ENCODE measurements at places on chromosomes 3 and 15.

DNA sequence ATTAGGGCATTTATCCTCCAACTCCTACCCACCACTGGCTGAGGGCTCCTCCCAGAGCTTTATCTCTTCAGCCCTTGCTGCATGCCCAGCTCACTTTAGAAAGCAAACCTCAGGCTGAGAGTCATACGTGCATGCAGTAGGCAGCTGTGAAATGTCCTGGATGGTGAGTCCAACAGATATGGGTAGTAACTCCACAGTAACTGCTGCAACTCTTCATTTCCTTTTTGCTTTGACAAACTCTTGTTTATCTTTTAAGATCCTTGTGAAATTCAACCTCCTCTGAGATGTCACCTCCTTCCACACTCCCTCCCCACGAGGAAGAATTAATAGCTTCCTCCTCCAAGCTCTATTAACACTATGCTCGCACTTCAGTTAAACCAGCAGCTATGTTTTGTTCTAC, 35.9 kb upstream of the CTNNB1 start:
- DNase-seq, result no peak

GRCh38 chr15:68209735-68210408, 4.7 kb upstream of the CALML4 start:
- DNase-seq, result no peak

- no peak for DNase-seq
Observed at GRCh38 chr3:119296727-119297122, 2.5 kb downstream of the ARHGAP31 start.

GRCh38 chr15:92157666-92158298, 235.9 kb upstream of the ST8SIA2 start:
- no peak for DNase-seq

DNA sequence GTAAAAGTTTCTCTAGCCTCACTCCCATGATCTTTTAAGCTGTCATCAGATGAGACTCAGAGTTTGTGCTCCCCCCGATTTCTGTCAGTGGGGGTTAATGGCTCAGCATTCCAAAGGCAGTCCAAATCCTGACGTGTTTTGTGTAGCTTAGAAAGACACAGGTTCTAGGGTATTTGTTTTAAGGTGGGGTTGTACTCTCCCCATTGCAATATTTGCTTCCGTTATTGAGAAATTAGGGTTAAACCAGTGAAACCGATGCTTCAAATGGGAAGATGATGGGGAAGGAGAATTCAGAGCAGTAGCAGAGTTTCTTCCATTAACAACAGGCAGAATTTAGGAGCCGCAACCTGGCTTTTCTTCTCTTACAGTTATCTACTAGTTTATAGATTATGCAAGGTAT, 3.4 kb downstream of the PIGB start:
- DNase-seq, result no peak

- DNase-seq, result no peak
Observed at GRCh38 chr15:62711691-62712454, 330.7 kb upstream of the TPM1 start.

DNA sequence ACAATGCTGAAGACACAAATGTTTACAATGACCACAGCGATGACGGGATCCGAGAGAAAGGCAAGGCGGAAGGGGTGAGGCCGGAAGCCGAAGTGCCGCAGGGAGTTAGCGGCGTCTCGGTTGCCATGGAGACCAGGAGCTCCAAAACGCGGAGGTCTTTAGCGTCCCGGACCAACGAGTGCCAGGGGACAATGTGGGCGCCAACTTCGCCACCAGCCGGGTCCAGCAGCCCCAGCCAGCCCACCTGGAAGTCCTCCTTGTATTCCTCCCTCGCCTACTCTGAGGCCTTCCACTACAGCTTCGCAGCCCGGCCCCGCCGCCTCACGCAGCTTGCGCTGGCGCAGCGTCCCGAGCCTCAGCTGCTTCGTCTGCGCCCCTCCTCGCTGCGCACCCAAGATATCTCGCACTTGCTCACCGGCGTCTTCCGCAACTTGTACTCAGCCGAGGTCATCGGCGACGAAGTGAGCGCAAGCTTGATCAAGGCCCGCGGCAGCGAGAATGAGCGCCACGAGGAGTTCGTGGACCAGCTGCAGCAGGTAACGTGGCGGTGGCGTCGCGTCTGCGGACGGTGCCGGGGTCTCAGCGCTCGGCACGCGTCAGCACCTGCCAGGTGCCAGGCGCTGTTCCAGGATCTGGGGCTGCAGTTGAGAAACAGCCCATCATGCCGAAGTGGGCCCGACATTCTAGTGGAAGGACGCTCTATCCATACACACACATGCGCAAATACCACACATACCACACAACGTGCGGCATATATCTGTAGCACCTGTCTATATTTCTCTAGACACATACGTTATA, at the start of gene DLEC1:
Gene DLEC1, plus strand, starts transcription at position 108 of the 798 bp plus-strand sequence. Its CDS starts 18 bp downstream, at position 126.
- peak; percentile 61 for DNase-seq

- no peak for DNase-seq
Observed at GRCh38 chr3:3772920-3773319, 26.3 kb upstream of the LRRN1 start.

GRCh38 chr15:51024735-51025453, 69.8 kb downstream of the TNFAIP8L3 start:
- DNase-seq, result no peak

- no peak for DNase-seq
Observed at GRCh38 chr3:184532940-184533732, 28.4 kb upstream of the EPHB3 start.

GRCh38 chr3:33061782-33062181, 35.2 kb downstream of the GLB1 start:
- DNase-seq, result no peak

DNA sequence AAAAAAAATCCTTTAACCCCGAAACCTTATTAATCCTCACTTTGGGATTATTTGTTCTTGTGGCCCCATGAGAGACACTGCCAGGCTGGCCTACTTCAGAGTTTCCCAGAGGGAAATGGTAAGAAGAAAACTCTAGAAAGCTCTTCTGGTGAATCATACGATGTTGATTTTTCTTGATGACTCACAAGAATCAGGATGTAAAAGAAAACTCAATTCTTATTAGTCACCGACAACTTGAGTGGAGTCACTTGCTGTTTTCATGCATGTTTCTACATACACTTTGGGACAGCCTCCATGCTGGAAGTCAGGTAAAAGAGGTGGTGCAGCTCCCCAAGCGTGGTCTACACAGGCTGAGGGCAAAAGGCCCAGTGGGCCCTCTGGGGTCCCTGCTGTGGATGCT, 42.8 kb downstream of the MYO5C start:
- no peak for DNase-seq

DNA sequence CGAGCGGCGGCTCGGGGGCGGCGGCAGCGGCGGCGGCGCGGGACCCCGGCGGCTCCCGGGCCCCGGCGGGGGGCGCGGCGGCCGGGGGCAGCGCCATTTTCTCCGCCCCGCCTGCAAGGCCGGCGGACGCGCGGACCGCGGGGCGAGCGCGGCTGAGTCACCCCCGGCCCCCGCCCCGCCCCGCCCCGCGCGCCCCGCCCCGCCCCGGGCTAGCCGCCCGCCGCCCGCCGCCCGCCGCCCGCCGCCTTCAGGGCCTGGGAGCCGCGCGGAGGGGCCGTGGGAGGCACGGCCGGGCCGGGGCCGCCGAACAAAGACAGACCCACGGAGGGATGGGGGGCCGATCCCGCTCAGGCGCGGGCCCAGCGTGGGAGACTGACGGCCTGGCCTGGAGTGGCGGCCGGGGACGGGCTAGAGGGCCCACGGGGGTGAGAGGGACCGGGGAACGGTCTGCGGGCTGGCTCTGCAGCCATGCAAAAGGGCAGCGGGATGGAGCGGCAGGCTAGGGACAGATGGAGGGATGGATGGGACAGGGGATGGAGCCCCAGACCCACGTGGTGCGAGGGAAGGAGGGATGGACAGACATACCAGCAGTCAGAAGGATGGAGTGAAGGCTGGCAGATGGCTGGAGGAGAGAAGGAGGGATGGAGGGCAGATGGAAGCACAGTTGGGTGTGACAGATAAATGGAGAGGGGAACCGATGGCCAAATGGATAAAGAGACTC, at the start of gene EIF4E3:
Gene EIF4E3, minus strand, starts transcription at position 132 of the 721 bp plus-strand sequence. Its CDS starts 35 bp downstream, at position 97.
- DNase-seq, result peak; percentile 12

DNA sequence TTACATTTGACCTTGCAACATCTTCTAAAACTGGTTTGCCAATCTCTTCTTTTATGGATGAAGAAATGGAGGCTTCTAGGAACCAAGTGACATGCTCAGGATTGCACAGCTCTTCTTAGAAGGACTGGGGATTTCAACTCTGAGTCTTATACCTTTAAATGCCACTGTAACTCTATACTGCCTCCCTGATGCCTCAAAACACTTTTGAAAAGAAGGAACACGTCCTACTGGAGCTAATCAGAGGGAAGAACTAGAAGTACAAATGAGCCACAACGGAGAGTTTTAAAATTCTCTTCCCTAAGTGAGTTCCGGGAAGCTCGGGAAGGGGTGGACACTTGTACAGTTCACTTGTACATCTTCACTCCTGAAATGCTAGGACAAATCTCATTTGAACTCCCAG, 949 bp upstream of the MITF start:
- DNase-seq, result no peak

GRCh38 chr3:172666873-172667694, 43.8 kb downstream of the NCEH1 start:
- DNase-seq, result peak; percentile 10

DNA sequence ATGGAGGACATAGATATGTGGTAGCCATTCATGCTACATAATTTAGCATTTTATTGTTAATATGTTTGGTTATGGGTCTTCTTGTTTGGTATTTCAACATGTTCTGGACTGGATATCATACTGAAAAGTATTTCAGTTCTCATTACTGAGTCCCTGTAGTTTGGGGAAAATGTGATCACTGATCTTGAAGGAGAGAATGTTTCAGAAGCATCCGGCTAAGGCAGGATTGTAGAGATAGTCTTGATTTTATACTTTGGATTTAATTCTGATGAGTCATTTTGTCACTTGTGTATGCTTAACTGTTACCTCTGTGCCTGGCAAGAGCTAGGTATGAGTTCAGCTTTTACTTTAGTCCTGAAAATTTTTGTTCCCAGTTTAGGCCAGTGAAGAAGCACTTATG, 7.1 kb downstream of the CHD2 start:
- no peak for DNase-seq

DNA sequence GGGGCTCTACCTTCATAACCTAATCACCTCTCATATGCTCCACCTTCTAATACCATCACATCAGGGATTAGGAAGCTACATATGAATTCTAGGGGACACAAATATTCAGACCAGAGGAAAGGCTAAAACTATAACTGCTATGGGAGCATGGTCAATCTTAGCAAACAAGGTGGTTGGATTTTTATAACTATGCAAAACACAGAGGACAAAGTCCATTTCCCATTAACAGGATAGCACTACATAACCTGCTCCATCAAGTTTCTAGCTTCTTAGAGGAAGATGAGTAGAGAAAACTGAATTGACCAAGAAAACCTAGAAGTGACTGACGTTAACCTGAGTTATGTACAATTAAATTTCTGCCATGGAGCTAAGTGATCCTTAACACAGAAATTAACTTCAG, 398.6 kb downstream of the TBL1XR1 start:
- no peak for DNase-seq

- no peak for DNase-seq
Observed at GRCh38 chr3:67521053-67521646, 133.3 kb downstream of the SUCLG2 start.

GRCh38 chr15:65869954-65870871, 922 bp downstream of the RAB11A start:
- no peak for DNase-seq

DNA sequence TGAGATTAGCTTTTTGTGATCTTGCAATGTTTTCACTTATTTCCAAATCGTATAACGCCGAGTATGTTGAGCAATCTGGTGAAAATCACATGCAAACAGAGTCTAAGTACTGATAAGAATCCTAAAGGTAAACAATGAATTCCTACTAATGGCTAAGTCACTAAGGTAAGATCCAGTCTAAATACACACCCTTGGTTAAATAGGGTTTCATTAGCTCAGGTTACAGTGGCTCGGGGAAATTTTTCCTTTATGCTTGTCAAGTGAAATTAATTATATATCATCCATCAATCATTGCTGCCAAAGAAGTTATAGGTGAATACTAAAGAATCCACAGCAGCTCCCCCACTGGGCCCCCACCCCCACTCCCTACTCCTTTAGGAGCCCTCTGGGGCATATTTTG, 139.3 kb downstream of the SOX2 start:
- no peak for DNase-seq

DNA sequence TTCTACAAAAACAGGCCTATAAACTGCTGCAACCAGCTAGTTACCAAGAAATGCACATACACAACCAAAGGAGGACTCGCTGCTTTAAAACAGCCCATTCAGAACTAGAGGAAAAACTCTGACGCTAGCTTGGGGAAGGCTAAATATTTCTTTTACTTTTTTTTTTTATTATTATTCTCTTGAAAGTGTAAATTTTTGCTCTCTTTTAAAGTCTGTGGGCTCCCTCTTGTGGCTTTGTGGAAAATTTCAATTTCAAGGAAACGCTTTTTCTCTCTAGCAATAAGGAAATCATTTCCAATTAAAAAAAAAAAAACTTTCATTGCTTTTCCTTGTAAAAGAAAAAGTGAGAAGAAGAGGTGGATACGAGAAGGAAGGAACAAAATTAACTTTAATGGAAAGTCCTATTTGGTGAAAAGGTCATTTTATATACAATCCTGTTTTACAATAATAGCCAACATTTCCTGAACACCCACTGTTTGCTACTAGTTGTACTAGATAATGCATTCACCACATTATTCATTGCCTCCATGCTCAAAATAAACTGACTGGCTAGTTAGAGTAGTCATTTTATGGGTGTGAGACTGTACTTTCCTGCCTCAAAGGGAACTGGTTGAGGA, 51.2 kb upstream of the SAMMSON start:
- no peak for DNase-seq

DNA sequence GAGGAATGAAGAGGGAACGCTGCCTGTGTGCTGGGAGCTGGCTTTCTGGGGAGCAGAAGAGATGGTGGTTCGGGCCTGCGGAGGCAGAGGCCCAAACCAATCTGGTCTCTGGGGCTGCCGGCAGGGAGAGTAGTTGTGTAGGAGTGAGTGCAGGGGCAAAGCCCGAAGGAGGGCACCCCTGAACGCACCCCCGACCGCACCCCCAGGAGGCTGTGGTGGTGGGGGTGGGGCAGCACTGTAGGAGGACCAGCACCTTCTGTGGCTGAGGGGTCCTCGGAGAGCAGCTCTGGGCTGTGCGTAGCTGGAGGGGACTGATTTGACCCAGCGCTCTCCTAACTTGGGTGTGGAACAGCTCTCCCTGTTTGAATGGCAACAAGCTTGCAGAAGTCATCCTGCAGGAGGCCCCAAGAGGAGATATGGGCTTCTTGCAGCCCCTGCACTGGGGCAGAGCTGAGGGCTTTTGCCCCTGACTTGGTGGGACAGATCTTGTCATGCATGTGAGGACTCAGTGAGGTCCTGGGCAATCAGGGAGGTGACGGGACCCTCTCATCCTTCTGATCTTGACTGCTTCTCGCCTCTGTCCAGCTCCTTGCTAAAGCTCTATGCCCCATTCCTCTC, 26.1 kb downstream of the C15orf39 start:
- no peak for DNase-seq

GRCh38 chr3:42906848-42907183, 874 bp downstream of the ZNF662 start:
- no peak for DNase-seq

Measured in activated naive CD4-positive, alpha-beta T cell (primary cell).